ENCODE measurements at places on chromosomes 12 and 14.

DNA sequence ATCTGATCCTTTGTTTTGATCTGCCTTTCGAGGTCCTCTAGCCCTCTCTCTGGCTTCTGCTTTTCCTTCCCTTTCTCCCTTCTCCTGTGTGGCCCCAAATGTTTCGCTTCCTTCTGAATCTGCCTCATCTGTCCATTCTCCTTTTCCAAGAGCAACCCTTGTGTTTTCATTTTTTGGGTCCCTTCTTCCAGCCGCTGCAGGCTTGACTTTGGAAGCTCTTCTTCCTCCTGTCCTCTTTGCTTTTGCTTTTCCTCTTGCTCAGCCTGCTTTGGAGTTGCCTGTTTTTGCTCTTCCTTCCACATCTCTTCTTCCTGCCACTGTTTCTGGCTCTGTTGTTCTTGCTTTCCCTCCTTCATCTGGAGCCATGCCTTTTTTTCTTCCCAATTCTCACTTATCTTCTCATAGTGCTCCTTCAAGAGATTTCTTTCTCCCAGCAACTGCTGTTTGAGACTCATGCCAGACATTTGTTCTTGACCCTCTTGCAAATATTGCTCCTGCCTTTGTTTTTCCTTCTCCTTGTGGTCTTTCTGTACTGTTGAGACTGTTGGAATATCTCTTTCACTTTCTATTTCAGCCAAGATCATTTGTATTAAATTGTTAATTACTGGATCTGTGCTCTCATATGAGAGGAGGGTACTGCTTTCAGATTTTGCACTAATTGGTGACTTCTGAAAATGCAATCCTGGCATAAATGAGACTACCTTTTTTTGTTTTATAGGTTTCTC is 42.4 kb downstream of the FAM186A start:
- peak; percentile 13 for DNase-seq

DNA sequence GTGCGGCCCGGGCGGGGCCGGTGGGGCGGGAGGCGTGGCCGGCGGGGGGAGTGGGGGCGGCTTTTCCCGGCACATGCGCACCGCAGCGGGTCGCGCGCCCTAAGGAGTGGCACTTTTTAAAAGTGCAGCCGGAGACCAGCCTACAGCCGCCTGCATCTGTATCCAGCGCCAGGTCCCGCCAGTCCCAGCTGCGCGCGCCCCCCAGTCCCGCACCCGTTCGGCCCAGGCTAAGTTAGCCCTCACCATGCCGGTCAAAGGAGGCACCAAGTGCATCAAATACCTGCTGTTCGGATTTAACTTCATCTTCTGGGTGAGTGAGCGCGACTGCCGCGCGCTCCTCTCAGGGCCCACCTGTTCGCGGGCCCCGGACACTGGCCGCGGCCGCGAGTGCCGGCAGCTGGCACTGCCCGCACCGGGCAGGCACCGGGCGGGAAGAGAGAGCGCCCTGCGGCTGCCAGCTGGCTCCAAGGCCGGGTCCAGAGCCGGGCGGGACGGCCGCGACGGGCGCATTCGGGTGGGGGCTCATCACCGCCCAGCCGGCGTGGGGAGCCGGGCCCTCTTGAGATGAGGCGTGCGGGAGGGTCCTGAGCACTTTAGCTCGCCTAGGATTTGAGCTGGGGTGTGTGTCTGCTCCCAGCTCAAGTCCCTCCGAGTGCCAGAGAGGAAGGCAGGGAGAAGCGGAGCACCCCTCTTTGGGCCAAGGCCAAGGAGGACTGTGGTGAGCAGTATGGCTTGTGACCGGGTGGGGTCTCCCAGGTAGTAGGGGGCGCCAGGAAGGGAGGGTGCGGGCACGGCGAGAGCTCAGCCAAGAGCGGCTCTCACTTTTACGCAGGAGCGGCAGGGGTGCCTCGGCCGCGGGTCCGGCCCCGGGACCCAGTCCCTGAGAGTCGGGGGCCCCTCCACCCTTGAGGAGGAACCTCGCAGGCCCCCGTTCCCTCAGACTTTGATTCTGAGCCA is at the start of gene CD9:
CD9 (plus strand) TSS at position 145 of the 957 bp plus-strand sequence; CDS start at position 245, 100 bp downstream.
- DNase-seq: no peak

DNA sequence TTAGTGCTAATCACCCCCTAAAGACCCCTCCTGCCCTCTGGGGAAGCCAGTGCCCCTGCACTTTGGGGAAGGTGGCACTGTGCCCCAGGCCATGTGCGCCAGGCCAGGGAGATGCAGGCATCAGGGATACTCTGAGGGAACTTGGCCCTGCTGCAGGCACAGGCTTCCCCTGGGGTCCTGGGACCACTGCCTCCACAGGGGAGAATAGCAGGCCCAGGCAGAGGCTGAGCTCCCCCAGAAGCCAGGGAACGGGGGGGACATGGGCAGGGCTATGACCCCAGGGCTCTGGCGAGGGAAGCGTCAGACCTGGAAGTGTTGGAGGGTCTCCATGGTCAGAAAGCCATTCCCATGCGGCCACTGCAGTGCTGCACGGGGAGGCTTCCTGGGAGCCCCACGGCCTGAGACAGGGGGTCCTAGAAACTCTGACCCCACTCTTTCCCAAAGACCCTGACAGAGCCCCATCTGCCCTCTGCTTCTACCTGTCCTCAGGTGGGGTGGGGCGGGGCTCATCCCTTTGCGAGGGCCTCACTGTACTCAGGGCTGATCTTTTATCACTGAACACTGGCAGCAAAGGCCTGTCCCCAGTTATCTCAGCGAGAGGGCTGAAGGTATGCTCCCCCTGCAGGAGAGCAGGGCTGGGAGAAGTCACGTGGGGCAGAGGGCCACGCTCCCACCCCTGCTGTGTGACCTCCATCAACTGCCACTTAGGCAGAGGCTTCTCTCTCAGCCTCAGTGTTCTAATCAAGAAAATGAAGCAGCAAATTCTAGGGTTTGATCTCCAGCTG is 160.0 kb downstream of the CALM1 start:
- DNase-seq: no peak

GRCh38 chr12:9341260-9341585 is 133.0 kb upstream of the PZP start:
- no peak for DNase-seq

- DNase-seq: no peak
Observed at GRCh38 chr14:34181338-34181737, 230.5 kb upstream of the EGLN3 start.

DNA sequence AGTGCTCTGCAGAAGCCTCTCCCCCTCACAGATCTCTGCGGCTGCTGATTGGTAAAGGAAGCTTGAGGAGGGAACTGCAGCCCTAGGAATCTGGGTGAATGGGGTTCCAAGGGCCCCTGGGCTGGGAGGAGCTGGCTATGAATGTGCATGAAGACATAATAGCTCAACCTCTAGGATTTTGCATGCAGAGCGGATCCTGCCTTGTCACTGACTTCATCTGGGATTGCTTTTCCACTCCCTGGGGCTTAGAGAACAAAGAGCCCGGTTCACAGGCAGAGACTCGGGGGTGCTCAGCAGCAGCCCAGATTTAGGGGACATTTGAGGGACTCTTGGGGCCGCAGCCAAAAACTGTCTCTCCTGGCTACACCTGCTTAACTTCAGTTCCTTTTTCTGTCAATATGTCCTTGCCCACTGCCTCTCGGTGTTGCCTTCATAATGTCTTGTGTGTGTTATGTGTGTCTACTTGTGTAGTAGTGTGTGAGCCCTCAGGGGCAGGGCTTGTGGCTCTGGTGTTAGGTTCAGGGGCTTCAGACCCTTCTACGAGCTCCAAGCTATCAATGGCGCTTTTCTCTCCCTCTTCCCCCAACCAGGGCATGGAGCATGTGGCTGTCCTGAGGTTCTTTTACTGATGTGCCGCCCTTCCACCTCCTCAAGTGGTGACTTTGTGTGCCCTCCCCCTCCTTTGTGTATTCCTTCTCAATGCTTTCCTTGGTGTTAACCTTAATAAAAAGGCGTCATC is 1.9 kb downstream of the CCDC184 start:
- DNase-seq: no peak

DNA sequence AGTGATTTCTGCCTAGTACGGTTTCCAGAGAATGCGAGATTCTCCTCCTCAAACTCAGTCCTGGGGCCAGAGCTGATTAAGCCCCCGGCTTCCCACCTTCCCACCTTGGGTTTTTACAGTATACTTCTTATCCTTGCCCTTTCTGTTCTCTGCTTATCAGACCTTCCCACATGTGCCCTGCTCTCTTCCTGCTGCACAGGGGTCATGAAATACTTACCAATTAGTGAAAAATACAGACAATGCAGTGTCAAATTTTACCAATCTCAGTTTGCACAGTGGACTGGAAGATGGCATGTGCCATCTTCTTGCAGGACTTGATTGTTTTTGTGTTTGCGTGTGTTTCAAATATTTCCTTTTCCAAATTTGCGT is 14.7 kb downstream of the SUSD6 start:
- DNase-seq: no peak

GRCh38 chr12:22018860-22019259 is 27.2 kb upstream of the CMAS start:
- no peak for DNase-seq

- DNase-seq: no peak
Observed at GRCh38 chr12:94247246-94247645, 98.9 kb downstream of the PLXNC1 start.

Measured in non-pigmented ciliary epithelial cell (primary cell).